ENCODE measurements at places on chromosomes 2 and 18.

GRCh38 chr2:133667085-133667484 lies 98.8 kb upstream of the NCKAP5 start:
- peak; percentile 95 for DNase-seq

- no peak for DNase-seq
These were observed 76.1 kb upstream of the TXNDC2 start for GRCh38 chr18:9809697-9810096.

- DNase-seq = no peak
These were observed 577.3 kb downstream of the EPHA4 start for GRCh38 chr2:220994846-220995245.

GRCh38 chr2:203484266-203485112 lies 50.6 kb downstream of the RAPH1 start:
- DNase-seq = peak; percentile 35

GRCh38 chr2:200258881-200259576 lies 47.5 kb upstream of the SPATS2L start:
- peak; percentile 32 for DNase-seq

- DNase-seq = peak; percentile 4
These were observed 418.3 kb upstream of the CYRIA start for GRCh38 chr2:17083902-17084301.

GRCh38 chr2:219483451-219484342 lies 15.0 kb upstream of the GMPPA start:
- DNase-seq = no peak

GRCh38 chr2:121598087-121598486 lies 51.2 kb downstream of the CLASP1 start:
- no peak for DNase-seq

DNA sequence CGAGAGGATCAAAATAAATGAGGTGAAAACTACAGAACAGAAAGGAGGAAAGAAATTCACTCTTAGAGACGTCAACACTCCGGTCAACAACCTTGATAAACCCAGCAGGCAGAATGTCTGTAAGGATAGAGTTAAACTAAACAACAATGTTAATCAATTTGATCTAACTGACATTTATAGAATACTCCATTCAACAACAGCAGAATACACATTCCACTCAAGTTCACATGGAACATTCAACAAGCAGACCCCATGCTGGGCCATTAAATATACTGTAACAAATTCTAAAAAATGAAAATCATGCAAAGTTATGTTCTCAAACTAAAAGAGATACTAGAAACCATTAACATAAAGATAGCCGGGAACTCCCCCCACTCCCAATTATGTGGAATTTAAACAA lies 41.8 kb downstream of the FAM210A start:
- DNase-seq = no peak

DNA sequence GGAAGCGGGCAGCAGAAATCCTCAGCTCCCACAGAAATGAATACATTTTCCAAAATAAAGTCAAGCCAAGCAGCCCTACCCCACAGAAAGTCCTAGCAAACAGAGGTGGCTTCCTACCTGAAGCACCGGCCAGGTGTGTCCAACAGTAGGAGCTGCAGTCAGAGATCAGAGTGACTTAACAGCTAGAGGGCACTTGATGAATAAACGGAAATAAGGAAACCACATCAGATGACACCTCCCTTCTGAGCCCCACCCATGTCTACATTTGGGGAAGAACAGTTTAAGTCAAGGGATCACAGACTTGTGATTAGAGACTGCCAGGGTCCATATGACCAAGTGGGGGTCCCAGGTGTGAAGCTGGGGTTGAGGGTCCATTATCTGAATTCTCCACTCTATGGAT lies at the start of gene CXCR1:
CXCR1 (minus strand) TSS at position 172 of the 400 bp plus-strand sequence. CDS start 1,751 bp downstream, outside the sequence.
- DNase-seq = no peak

DNA sequence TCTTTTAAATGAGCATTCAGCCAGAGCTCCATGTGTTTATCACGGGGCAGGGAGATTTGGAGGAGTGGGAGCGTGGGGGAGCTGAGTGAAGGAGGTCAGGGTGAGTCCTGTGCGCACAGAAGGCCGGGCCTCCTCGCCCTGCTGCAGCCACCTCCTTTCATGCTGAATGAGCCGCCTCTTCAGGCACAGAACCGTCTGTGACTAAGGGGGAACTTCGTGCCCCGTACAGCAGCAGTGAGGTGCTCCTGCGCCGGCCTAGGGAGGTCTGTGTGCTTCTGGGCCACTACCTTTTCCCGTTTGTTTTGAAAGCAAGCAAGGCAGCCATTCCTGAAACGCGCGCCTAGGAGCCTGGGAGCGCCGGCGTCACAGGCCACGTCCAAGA lies 27.1 kb upstream of the ZNF516 start:
- no peak for DNase-seq

- DNase-seq = no peak
These were observed 4.8 kb upstream of the PDIA6 start for GRCh38 chr2:10817413-10817812.

- DNase-seq = no peak
These were observed 86.3 kb downstream of the MAIP1 start for GRCh38 chr2:200041639-200042038.

GRCh38 chr2:56077359-56077915 lies 106.4 kb upstream of the CCDC85A start:
- peak; percentile 27 for DNase-seq

- peak; percentile 62 for DNase-seq
These were observed 127.7 kb downstream of the RNF152 start for GRCh38 chr18:61765097-61765496.

DNA sequence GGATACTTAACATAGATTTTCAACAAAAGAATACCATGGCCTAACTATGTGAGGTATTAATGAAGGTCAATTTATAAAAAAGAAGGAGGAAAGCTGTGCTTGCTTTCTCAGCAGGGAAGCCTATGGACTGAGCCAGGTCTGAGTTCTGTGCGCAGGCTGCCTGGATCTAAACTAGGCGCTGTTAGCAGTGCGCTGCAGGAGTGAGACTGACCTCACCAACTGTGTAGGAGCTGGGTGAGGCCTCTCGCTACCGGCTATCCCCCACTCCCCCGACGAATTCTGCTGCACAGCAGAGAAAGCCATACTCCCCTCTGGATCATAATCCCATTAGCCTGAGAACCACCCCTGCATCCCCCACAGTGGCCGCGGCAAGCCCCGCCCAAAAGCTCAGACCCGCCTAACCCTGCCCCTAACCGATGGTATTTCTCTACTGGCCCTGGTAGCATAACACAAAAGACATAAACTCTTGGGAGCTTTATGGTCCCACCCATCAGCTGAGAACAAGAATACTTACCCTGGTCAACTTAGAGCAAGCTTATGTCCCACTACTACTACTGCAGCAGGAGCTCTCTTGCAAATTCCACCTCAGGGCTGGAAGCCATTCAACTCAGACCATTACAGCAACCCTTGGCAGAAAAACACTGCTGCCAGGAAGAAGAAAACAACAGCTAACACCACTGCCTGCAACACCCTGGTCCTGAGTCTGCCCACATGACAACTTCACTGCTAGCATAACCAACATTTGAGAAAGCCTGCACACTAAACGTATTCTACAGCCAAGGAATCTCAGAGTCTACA lies 28.0 kb downstream of the SULT1C2 start:
- DNase-seq = no peak

DNA sequence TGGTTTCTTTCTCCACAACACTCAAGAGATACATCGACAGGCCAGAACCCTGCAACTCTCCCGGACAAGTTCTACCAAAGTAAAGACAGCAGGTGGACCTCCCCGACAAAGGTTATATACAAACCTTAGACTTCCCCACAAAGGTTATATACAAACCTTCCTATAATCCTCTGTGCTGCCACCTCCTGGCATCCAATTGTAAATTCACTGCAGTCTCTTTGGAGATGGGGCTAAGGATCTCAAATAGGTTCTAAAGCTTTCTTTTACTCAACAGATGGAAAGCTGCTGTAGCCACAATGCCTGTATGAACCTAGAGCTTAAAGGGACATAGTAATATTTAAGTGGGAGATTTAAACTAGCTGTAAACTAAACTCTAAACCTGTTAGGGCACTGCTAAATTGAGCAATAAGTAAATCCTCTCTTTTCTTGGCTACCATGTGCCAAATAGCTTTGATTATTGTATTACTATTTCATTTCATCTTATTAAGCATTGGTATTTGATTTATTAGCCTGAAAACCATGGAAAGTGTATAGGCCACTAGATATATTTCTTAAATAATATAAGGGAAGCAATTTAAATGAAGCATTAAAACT lies 9.8 kb upstream of the MREG start:
- DNase-seq = peak; percentile 56

DNA sequence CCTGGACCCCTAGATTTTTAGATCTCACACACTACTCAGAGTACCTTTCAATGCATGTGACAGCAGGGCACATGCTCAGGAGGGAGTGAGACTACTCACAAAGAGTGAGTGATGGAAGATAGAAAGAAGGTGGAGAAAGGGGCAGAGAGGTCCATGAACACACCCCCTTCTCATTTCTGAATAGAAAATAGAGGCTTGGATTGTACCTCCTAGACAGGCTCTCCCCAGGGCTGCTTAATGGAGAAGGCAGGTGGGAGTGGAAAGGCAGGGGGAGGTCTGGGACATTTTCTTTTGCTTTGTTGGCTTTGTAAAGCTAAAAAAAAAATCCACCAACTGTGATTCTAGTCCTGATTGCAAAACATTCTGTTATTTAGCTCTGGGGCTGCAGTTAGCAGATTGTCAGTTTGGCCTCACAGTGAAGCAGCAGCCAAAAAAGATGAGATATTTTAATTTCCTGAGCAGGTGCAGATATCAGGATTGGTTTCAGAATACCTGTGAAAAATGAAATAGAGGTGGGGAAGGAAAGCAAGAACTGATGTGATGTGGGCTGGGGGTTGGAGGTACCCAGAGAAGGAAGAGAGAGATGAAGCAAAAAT lies 119.3 kb upstream of the GYPC start:
- no peak for DNase-seq

- DNase-seq = no peak
These were observed 131.4 kb downstream of the TRABD2A start for GRCh38 chr2:84749442-84749841.

GRCh38 chr2:25743132-25743830 lies 69.9 kb upstream of the DTNB start:
- DNase-seq = no peak

DNA sequence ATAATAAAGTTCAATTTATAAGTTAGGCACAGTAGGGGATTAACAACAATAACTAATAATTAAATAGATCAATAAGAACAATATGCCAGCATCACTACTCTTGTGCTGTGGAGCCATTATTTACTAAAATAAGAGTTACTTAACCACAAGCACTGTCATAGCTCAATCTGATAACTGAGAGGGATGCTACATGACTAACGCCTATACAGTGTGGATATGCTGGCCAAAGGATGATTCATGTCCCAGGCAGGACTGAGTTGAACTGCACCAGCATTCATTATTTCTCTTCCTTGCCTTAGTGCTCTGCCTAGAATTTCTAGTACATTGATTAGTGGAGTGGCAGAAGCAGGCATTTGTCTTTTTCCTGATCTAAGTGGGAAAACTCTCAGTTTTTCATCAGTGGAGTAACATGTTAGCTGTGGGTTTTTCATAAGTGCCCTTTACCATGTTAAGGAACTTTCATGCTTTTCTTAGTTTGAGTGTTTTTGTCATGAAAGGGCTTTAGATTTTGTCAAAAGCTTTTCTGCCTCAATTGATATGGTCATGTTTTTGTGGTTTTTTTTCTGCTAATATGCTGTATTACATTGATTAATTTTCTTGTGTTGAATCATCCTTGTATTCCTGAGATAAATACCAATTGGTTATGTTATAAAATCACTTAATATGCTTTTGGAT lies 21.7 kb downstream of the KIAA1328 start:
- peak; percentile 87 for DNase-seq

- DNase-seq = no peak
These were observed 212.9 kb downstream of the CYP26B1 start for GRCh38 chr2:71934595-71935261.

DNA sequence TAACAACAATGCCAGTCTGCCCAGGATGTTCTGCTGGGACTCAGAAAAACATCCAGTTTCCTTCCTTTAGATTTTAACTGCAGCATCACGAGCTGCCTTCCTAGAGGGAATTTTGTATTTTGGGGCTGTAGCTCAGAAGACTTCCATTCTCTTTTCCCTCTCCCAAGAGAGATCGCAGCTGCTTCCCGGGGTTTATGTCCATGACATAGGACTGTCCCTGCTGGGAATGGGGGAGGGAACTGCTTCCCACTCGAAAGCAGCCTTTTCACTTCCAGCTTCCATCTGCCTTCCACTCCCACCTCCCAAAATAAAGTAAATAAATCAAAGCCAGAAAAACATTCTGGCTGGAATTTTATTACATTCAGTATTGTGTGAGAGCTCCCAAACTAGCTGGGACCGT lies 52.4 kb downstream of the LIMS1 start:
- no peak for DNase-seq

DNA sequence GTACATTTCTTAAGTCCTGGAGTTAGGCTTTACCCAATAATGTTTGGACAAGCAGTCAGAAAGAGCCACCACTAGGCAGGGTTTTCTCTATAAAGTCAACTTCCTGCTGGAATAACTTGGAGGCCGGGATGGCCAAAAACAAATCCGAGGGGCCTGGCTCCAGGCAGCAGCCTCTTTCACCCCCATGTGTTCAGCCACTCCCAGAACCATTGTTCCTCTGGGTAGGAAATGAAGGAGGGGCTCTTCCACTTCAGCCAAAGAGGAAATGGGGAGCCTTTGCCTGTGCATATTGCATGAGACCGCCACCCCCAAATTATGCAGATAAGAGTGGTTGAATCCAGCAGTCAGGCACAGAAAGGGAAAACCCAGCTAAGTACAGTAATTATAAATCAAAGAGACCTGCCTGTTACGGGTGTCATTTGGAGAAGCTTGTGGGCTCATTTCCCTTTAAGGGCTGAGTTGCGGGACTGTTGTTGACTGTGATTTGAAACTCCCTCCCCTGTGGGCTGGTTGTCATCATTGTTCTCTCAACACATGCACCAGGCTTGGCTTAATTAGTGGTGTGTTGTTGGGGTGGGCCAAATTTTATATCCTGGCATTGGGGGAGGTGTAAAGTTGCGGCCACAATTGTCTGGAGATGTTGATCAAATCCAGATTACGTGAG lies 212.8 kb upstream of the SOX11 start:
- no peak for DNase-seq

- DNase-seq = peak; percentile 38
These were observed 7.5 kb upstream of the BCL11A start for GRCh38 chr2:60560734-60561644.

GRCh38 chr18:43277164-43277600 lies at the start of gene SYT4:
Gene SYT4, minus strand, starts transcription at chr18:43277490. Its CDS starts 209 bp downstream, at chr18:43277281.
- peak; percentile 60 for DNase-seq

- DNase-seq = no peak
These were observed 55.6 kb downstream of the ACAA2 start for GRCh38 chr18:49757513-49758262.

- no peak for DNase-seq
These were observed 161.8 kb downstream of the DCDC2C start for GRCh38 chr2:3864943-3865865.

DNA sequence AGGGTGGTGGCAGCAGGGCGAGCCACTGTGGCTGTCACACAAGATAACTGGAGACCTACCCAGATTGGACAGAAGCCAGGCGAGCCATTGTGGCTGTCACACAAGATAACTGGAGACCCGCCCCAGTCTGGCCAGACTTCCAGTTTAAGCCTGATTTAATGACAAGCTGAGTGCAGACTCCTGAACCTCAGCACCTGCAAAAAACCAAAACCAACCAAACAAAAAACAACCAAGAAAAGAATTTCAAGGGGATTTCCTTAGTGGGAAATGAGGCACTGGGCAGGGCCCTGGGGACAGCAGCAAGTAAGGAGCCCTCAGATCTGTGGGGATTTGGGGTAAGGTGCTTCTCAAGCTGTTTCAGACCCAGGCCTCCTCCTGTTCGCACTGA lies 95.2 kb upstream of the BOD1L2 start:
- no peak for DNase-seq

- peak; percentile 57 for DNase-seq
These were observed 18.2 kb upstream of the MGAT5 start for GRCh38 chr2:134235510-134236144.

Data from kidney tubule cell (primary cell).